ENCODE measurements at places on chromosomes 16 and 17.

DNA sequence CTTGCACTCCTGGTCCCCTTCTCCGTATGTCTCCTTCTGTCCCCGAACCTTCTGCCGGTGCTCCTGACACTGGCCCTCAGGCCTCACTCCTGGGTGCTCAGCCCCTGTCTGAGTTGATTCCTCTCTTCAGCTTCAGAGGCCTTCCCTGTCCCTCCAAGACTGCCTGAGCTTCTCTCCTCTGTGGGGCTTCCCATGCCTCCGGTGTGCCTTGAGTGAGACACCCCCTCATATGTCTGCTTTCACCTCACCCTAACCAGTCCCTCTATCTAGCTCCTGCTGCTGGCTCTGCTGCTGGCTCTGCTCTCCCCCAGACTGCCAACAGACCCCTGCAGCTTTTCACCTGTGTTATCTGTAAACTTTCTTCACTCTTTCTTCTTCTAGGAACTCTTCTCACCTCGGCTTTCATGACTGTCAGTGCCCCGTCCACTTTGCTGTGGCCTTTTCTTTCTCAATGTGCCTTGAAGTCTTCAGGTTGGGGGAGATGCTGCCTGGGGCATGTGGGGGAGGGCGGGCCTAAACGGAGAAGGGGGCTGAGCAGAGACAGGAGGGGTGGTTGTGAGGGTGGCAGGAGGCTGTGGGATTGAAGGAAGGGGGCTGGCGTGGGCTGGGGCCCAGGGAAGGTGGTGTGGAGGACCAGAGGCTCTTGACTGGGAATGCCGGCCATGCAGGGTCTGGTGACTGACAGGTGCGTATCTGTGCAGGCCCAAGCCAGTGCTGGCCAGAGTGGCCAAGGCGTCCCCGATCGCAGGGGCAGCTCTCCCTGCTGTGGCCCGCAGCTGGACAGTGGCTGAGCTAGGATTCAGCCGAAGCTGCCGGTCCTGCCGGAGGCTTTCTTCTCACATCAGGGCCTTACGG is 81.3 kb downstream of the METRNL start:
- DNase-seq, result no peak

GRCh38 chr16:85927959-85928358 is 29.0 kb downstream of the IRF8 start:
- DNase-seq, result no peak

GRCh38 chr16:63289834-63290460 is 1253.7 kb upstream of the CDH8 start:
- DNase-seq, result no peak

- no peak for DNase-seq
Measured at GRCh38 chr16:53094013-53094630, 39.3 kb downstream of the CHD9 start.

DNA sequence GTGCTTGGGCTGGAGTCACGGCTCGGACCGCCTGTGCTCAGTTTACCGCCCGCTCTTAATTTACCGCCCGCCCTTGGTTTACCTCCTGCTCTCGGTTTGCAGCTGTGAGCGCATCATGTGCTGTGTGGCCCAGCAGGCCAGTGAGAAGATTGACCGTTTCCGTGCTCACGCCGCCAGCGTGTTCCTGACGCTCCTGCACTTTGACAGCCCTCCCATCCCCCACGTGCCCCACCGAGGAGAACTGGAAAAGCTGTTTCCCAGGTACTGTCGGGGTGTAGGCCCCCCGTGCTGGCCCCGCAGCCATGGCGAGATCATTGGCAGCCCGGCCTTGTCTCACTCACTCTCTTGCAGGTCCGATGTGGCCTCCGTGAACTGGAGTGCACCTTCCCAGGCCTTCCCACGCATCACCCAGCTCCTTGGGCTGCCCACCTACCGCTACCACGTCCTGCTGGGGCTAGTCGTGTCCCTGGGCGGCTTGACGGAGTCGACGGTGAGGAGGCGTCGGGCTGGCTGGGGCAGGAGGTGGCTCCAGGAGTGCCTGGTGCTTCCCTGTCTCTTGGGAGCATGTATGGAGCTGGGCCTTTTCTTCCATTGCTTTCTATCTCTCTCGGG is 89.3 kb upstream of the ZNF750 start:
- no peak for DNase-seq

DNA sequence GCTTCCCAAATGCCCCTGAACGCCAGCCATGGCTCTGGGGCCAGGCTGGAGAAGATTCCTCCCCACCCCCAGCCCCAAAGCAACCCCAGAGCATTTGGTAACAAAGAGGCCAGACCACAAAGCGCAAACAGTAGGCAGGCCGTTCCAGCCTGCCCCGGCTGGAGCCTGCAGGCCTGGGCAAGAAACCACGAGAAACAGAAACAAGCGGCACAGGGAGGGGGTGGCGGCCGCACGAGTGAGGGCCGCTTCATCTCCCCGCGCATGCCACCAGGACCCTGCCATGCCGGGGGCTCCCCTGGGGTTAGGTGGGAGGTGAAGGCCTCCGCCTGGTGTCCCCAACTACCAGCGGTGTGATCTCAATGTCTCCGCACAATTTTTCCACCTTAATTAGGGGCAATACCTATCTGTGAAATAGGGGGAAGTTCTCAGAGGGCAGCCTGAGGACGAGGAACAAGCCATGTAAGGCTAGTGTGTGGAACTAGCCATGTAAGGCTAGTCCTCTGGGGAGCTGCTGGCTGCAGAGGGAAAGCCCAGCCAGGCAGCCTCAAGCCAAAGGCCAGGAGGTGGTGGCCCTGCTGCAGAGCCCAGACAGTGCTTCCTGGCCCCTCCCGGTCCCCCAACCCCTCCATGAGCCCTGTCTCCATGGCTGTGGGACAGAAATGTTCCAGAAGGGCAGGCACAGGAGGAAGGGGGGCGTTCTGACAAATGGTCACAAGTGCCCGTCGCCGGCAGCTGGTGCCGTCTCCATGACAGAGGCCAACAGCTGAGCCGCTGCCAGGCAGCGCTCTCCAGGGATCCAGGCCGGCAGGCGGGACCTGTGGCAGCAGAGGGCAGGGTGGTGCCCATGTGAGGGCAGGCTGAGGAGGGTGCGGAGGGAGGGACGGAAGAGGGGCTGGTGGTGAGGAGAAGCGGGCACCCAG is 14.5 kb upstream of the MTSS2 start:
- DNase-seq, result no peak

GRCh38 chr17:8124350-8125153 is 646 bp upstream of the HES7 start:
- DNase-seq, result no peak

GRCh38 chr17:40949418-40949817 is 12.0 kb upstream of the KRT23 start:
- DNase-seq, result no peak

GRCh38 chr16:82991966-82992675 is 365.4 kb downstream of the CDH13 start:
- DNase-seq, result no peak

DNA sequence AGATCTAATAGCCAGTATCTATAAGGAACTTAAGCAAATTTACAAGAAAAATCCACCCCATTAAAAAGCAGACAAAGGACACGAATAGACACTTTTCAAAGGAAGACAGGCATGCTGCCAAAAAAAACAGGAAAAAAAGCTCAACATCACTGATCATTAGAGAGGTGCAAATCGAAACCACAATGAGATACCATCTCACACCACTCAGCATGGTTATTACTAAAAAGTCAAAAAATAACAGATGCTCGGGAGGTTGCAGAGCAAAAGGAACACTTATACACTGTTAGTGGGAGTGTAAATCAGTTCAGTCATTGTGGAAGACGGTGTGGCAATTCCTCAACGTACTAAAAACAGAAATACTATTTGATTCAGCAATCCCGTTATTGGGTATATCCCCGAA is 9.6 kb downstream of the STX8 start:
- DNase-seq, result no peak

GRCh38 chr16:67441271-67441753 is 10.4 kb downstream of the HSD11B2 start:
- no peak for DNase-seq

DNA sequence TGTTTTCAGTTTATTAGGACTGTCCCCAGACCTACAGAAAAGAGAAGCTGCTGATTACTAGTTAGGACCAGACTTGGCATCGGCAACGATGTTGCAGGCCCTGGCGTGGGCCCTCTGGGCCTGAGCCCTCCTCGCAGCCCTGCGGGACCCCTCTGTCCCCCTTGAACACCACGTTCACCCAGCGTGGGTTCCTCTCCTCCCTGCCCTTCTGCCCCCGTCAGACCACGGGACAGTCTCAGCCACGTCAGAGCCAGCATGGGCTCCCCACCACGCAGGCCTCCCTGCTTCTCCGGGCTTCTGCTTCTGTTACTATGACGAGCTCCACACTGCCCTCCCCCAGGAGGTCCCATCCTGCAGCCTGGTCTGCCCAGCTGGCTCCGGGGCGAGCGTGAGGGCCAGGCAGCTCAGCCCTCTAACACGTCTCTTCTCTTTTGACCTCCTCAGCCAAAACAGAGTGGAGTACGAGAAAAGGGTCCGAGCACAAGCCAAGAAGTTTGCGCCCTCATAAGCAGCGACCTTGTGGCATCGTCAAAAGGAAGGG is 9.1 kb upstream of the BAIAP3 start:
- no peak for DNase-seq

GRCh38 chr17:79627184-79627765 is 16.4 kb upstream of the RBFOX3 start:
- DNase-seq, result no peak

DNA sequence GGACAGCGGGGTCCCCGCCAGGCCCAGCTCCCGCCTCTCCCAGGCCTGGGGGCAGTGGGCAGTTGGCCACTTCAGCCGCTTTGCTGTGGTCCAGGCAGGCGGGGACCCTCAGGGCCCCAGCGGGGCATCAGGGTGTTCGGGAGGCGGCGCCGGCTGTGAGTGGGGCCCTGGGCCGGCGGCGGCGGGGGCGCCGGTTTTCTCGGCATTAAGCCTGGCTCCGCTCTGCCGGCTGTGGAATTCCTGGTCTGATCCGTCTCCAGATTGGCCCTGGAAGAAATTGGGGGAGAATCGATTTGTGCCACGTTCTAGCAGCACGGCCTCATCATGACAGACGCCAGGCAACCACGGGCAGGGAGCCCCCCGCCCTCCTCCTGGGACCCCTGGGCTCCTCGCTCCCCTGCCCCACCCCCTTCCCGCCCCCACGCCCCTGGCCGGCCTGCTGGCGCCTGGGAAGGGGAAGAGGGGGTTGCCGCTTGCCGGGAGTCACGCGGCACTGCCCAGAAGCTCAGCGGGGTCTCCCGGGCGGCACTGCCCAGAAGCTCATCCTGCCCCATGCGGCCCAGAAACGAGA is 28.6 kb upstream of the SSTR5 start:
- DNase-seq, result no peak

DNA sequence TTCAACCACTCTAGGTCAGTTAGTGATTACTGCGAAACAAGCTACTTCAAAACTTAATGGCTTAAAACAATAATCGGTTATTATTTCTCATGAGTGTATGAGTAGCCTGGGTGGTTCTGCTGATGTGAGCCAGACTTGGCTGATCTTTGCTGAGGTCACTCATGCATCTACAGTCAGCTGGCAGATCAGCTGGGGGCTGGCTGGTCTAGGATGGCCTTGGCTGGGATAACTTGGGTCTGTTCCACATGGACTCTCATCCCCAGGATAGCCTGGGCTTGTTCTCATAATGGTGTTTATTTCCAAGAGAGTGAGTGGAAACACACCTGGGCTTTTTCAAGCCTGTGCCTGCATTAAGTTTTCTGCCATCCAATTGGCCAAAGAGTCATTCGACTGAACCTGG is 13.0 kb downstream of the CCDC182 start:
- no peak for DNase-seq

DNA sequence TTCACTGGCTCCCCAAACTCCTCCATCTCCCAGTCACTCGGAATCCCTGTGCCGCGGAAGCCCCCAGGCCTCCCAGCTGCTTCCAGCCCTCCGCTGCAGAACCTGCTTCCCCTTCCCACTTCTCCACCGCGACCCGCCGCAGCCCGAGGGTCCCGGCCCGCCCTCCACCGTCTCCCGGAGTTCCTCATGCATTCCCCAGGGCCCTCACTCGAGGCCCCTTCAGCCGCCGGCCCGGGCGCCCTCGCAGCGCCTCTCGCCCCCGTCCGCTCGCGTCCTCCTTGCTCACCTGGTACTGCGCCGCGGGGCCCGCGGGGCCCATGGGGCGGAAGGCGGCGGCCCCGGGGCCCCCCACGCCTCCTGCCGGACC is 329 bp downstream of the SMARCD2 start:
- no peak for DNase-seq

Measured in activated CD8-positive, alpha-beta memory T cell treated with anti-CD3 and anti-CD28 coated beads for 48 hours (primary cell).